ENCODE measurements at places on chromosomes 11 and 22.

DNA sequence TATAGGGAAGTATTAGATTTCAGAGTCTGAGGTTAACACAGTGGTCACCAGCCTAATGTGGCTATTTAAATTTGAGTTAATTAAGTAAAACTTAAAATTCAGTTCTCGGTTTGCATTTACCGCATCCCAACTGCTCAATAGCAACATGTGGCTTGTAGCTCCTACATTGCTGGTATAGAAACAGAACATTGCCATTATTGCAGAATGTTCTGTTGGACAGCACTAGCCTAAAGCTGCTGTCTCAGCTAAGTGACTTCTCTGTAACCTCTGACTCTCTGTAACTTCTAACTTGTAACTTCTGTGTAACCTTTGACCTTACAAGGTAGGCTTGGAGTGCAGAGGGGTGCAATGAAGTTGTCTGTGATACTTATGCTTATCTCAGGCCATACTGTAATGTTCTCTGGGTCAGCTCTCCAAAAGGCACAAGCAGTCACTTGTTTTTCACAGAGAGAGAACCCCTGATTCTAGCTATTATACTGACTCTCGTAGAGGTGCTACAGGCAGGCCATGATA lies 78.7 kb downstream of the ZNRF3 start:
- DNase-seq, result no peak

- peak; percentile 50 for DNase-seq
Measured at GRCh38 chr11:88553204-88553603, 215.7 kb upstream of the CTSC start.

DNA sequence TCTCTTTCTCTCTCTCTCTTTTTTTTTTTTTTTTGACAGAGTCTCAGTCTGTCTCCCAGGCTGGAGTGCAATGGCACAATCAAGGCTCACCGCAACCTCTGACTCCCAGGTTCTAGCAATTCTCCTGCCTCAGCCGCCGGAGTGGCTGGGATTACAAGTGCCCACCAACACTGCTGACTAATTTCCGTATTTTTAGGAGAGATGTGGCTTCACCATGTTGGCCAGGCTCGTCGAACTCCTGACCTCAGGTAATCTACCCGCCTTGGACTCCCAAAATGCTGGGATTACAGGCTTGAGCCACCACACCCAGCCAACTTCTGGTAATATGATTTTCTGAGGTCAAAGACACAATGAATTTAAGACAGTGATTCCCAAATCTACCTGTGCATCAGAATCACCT lies 659.8 kb upstream of the CCDC90B start:
- no peak for DNase-seq

GRCh38 chr11:104856607-104857006 lies 41.7 kb downstream of the CASP12 start:
- no peak for DNase-seq

DNA sequence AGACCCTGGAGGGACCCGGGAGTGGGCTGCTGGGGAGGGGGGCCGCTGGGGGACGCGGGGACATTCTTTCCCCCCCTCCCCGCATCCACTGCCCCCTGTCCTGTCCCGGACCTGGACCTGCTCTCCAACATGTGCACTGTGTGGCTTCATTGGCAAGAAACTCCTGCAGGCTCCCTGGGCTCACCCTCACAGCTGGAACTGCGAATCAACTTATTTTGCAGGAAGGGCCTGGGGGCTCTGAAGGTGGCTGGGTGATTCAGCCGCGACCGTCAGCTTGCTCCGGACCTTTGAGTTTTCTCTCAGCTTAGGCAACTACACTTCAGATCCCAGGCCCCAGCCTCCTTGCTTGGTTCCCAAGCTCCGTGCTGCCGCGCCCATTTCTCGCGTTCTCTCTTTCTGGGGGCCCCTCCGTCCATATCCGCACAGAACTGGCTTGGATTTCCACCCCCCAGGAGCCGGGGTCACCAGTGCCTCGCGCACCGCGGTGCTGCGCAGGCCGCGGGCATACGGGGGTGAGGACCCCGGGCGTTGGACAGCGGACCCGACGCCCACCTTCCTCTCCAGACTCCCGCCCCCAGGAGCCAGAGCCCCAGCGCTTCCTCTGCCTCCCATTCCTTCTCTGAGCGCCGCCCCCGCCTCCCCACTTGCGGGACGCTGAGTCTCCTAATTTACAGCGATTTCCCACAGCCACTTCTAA lies 471 bp upstream of the AHNAK start:
- peak; percentile 47 for DNase-seq

DNA sequence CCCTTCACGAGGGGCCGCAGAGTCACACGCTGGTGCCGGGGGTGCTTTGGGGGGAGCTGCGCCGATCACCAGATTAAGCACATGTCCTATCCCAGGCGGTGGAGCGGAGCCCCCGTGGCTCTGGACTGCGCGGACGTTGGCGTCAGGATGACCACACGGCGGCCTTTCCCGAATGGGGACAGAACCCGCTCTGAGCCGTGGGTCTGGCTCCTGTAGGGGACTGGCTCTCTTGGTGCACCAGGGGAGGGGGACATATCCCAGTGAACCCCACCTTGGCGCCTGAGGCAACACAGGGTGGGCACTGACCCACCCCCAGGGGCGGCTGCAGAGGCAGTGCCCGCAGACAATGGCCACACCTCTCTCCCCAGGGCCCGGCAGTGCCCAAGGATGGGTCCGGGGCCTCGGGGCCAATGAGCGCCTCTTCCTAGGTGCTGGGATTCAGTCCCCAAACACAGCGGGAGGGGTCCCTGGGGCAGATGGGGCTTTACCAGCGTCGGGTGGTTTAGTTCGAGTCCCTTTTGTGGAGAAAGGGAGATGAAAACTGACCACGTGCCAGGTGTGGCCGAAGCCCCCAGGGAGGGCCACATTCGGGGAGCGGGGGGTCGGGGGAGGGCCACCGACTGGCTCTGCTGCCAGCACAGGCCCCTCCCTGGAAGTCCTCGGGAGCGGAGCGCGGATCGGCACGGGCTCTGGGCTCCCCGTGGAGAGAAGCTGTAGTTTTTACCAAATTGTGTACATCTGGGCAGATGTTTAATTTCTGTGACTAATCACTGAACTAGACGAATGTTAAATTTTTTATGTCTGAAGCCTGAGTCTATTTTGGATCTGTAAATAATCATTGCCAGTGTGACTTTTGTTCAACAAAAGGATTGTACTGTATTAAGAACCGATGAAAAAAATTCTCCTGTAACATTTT lies 58.9 kb downstream of the GRAMD4 start:
- DNase-seq, result peak; percentile 55

- DNase-seq, result no peak
Measured at GRCh38 chr22:19680911-19681862, 33.1 kb upstream of the SEPTIN5 start.

DNA sequence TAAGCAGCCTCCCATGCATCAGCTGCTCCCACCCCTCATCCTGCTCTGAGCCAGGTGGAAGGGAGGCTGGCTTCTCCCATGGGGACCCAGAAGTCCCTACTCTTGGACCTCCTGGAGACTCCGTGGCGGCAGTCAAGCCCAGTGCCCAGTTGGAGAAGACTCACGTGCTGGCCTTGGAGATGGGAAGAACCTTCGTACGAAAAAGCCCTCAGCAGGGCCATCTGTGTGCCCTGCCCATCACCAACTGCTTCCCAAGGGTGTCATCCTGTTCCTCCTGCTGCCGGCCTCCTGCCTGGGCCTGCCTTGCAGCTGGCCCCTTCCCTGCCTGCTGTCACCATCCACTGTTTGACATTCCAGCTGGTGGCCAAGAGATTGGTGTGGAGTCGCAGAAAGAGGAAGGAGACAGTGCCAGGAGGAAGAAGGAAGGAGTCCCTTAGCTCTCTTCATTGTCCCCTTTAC lies 28.0 kb downstream of the ARHGAP1 start:
- no peak for DNase-seq

- no peak for DNase-seq
Measured at GRCh38 chr11:79196950-79197349, 243.9 kb downstream of the TENM4 start.
